Substantia nigra (tissue), 51 donors: ENCODE measurements at places on chromosomes 3 and 15.

DNA sequence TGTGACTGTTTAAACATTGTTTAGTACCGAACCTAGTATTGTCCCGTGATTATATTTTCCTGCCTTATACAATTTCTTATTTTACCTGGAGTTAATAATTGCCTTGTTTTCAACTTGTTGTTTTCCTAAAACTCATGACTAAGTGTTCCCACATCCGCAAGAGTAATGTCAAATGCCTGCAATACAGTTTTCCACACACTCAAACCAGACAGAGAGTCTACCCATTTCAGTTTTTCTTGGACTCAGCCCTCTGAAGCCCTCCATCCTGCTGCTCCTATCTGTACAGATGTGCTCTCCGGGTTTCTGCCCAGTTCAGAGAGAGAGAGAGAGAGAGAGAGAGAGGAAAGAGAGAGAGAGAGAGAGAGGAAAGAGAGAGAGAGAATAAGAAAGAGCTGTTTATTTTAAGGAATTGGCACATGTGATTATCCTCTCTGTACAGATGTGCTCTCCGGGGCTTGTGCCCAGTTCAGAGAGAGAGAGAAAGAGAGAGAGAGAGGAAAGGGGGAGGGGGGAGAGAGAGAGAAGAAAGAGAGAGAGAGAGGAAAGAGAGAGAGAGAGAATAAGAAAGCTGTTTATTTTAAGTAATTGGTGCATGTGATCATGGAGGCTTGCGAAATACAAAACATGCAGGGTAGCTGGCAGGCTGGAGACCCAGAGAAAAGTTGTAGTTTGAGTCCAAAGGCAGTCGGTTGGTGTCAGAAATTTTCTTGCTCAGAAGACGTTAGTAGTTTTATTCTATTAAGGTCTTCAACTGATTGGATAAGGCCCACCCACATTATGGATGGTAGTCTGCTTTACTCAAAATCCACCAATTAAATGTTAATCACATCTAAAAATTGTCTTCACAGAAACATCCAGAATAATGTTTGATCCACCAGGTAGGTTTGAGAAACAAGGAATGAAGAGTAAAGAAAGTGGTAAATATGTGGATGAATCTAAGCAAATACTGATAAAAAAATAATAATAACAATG, 104.1 kb upstream of the GOLGA8J start:
- DNase-seq = no peak

GRCh38 chr3:123457841-123458240, 9.0 kb upstream of the ADCY5 start:
- DNase-seq = no peak

DNA sequence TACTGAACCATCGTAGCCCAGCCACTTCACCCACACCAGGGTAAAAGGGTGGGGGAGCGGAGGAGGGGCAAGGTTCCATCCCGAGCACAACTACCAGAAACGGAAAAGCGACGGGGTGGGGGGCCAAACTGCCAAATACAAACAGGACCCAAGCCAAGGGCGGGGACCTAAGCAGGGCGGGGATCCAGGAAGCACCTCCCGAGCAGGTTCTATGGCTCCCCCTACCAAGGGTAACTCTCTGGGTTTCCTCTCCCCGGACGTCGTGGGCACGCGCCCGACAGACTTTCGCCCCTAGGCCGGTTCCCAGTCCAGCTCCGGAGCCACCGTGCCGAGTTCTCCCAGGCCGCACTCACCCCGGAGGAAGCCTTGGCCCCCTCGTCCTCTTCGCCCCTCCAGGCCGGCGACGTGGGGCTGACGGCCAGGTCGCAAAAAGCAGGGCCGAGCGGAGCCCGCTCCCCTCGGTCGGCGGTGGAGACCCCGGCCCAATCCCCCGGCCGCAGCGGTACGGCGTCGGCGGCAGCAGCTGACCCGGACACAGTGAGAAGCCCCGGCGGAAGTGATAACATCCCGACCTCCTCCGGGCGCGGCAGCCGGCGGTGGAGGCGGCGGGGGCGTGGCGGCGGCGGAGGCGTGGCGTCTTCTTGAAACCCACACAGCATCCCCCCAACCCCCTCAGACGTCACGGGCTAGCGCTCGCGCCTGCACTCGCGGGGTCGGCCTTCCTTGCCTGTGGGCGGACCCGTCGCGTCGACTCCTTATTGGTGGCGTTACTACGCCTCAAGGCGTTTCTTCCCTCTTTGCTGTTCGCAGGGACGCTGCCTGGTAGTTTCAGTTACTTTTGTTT, at the start of gene BNIP2:
TSS of gene BNIP2 (minus strand) at position 539 of the 844 bp plus-strand sequence. CDS start 6,863 bp downstream, outside the sequence.
- peak; percentile 98 for DNase-seq

DNA sequence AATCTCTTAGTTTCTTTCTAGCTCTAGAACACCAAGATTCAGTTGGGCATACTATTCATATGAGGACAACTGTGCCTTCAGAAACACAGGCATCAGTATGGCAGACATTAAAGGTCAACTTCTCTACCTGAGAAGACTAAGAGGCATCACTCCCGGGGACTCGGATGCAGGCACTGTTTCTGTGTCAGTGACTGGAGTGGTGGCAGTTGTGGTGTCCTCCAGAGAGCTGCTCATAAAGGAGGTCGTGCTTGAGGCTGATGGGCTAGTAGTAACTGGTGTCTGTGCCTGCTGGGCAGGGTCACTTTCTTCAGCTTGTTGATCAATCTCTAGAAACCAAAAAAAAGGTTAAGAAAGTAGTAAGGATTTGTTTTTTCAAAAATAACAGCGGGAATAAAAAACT, 75.2 kb downstream of the FBXL22 start:
- DNase-seq = no peak

- DNase-seq = no peak
Observed at GRCh38 chr15:68678746-68679145, 100.0 kb downstream of the CORO2B start.

DNA sequence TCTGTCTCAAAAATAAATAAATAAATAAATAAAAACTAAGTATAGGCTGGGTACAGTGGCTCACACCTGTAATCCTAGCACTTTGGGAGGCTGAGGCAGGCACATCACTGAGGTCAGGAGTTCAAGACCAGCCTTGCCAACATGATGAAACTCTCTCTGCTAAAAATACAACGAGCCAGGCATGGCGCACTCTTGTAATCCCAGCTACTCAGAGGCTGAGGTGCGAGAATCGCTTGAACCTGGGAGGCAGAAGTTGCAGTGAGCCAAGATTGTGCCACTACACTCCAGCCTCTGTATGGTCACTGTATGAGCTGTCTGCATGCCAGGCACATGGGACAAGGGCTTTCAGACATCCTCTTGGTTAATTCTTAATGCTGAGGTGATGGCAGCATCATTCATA, 28.7 kb downstream of the TIPIN start:
- no peak for DNase-seq

DNA sequence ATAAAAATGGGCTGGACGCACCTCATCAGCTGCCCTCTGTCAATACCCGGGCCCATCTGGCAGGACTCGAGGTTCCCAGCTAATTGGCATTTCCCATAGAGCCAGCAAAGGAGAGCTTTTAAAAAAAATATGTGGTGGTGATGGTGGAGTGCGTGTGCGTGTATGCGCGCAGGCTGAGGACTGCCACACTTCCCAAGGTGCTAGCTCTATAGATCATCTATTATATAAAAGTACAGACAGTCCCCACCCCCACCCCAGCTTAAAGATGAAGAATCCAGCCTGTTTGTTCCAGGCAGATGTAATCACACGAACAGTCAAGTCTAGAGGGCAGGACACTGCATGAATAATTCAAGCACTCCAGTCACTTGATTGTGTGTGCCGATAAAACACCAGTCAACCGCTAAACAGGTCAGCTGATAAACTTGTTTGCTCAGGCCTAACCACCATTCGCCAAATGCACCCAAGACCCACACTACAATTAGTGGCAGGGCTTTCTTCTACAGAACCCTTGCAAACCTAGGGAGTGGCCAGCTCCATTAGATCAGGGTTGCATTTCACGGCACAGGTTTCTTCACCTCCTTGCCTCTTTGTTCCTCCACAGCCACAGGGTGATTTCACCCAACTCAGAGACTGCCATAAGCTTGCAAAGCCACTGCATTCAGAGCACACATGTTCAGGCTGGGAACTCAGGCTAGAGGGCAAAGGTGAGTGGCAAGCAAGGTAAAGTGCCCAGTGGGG, 5.8 kb downstream of the TLE3 start:
- no peak for DNase-seq

- no peak for DNase-seq
Observed at GRCh38 chr3:8856071-8856470, 86.7 kb upstream of the OXTR start.

- DNase-seq = no peak
Observed at GRCh38 chr3:128271536-128272332, 118.5 kb downstream of the EEFSEC start.

GRCh38 chr3:15010664-15011063, 54.5 kb downstream of the MRPS25 start:
- DNase-seq = no peak

GRCh38 chr3:68866157-68866556, 66.2 kb downstream of the TAFA4 start:
- no peak for DNase-seq

DNA sequence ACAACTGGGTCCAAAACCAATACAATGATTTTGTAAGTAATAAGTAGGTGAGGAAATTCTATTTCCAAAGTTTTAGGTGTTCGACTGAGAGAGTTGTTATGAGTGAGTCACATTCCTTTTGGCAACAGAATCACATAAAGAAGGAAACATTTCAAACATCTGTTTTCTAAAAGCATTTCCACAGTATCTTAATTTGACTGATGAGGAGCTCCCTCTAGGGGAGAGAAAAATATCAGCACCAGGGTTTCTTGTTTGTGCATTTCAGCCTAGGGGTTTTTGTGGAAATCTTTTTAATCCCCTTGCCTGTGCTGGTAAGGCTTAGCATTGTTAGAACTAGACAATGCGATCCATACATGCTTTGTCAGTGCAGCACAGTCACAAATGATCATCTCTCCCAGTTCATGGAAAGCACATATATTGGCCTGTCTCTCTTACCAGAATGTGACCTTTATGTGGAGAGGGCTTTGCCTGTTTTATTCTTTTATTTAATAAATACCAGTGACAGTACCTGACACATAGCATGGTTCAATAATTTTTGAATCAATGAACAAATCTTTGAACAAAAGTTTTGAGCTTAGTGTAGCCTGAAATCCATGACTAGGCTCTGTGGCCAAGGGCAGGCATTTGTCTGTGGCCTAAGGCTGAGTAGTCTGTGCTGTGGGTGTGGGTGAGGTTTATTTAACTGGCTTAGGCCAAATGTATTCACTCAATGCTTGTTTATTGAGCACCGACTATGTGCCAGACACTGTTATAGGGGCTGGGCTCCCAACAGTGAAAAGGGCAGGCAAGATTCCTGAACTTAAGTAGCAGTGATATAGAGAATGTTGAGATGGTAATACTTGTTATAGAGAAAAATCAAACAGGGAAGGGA, 21.1 kb upstream of the IQCF6 start:
- no peak for DNase-seq

- no peak for DNase-seq
Observed at GRCh38 chr3:50375258-50375931, 16.1 kb upstream of the TMEM115 start.

DNA sequence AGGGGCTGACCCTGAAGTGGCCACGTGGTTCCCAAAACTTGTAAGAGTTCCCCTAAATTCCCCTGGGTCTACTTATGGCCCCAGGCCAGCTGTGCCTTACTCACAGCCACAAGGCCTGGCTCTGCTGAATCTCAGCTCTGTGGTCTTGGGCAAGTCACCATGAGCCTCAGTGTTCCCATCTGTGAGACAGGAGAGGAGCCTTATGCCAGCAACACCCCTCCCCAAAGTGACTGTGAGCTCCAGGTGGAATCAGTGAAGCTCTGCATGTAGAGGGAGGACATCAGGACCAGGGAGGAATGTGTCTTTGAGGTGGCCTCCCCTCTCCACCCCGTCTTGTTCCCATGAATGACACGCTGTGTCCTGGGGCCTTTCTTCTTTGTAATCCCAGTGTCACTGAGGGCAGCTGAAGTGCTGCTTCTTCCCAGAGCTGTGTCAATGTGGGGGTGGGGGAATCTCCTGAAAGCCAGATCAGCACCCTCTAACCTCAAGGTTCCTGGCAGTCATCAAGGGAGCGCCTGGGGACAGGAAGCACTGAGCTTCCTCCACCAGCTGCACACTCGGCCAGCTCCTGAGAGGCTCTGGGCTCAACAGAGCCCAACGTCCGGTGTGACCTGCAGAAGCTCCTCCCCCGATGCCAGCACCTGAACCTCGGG, 258.9 kb downstream of the UACA start:
- no peak for DNase-seq
